Activated CD4-positive, alpha-beta T cell treated with anti-CD3 and anti-CD28 coated beads, Interleukin-2, Interleukin-4, amounts not matched to agents 100 ng/mL and 50 ng/mL, durations not matched to agents 16 hours and 8 hours (primary cell): ENCODE measurements at places on chromosomes 3 and 15.

DNA sequence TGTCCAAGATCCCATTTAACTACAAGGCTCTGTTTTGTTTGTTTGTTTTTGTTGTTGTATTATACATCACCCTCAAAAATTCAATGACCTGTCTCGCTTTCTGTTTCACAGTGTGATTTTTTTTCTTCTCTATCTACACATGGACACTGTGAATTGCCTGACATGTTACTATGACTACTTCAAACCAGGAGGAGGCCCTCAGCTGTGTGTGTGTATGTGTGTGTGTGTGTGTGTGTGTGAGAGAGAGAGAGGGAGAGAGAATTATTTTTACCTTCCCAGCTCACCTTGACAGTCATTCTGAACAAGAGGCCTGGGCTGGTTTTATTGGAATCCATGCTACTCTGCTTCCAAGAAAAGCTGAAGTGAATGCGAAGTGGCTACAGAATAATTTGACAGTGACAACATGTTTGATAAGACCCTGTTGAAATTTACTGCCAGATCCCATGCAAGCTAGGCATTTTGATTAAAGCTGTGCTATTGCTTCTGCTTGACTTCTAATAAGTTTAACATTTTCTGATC is 841.4 kb downstream of the NSUN3 start:
- no peak for DNase-seq

- no peak for DNase-seq
Observed at GRCh38 chr15:62209821-62210220, 44.7 kb upstream of the C2CD4B start.

GRCh38 chr15:75732809-75733451 is 20.3 kb upstream of the CSPG4 start:
- peak; percentile 64 for DNase-seq

GRCh38 chr3:115551016-115551415 is 72.3 kb upstream of the GAP43 start:
- no peak for DNase-seq

DNA sequence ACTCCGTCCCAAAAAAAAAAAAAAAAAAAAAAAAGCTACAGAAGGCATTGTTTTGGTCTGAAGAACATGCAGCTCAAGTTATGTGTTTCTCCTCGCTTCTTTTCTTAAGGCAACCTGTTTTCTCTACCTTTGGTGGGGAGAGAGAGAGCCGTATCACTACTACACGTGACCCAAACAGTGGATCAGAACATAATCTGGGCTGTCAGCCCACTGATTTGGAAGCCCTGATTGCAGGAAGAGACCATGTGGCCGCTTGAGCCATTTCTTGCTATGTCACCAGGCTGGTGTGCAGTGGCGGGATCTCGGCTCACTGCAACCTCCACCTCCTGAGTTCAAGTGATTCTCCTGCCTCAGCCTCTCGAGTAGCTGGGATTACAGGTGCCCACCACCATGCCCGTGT is 69.8 kb downstream of the ABTB1 start:
- DNase-seq = no peak

- DNase-seq = peak; percentile 53
Observed at GRCh38 chr3:129749692-129750091, 143.2 kb upstream of the PLXND1 start.

DNA sequence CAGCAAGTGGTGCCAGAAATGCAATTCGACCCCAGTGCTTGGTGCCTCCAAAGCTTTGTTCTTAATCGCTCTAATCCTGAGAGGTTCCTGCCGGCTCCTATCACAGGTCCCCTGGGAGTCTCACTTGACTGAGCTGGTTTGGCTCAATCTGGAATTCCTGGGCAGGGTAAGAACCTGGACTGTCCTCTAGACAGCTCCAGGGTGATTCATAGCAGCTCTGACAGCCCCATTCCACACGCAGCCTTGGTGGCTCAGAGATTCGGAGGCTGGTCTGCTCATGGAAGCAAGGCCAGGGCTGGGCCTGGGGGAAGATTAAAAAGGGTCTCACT is 37.9 kb downstream of the MYO5C start:
- no peak for DNase-seq

DNA sequence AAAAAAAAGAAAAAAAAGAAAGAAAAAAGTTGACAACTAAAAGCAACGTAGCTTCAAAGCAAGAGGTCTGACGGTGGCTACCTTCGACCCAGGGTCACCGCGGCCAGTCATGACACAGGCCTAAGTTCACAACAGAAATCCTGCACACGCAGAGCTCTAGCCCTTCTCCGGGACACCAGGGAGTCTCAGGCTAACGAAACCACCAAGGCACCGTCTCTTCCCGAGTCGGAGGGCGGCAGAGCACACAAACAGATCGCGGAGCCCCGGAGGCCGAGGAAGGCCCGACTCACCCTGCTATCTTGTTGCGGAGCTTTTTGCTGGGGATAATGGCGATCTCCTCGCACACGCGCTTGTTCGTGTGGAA is 584 bp downstream of the RPS17 start:
- DNase-seq = no peak

DNA sequence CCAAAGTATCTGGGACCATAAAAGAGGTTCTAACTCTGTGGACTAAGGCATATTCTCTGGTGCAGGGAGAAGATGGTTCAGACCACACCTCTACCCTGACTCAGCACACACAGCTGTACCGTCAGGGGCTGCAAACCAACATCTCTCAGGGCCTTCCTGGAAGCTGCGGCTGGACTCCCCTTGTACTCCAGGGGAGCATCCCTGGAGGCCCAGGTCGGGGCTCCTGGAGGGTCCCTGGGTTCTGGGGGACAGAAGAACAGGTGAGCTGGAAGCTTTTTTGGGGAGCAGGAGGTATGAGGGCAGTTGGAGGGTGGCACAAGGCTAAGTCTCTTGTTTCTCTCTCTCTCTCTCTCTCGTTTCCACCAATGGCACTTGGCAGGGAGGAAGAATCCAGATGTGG is 60.5 kb downstream of the LINGO1 start:
- DNase-seq = no peak

DNA sequence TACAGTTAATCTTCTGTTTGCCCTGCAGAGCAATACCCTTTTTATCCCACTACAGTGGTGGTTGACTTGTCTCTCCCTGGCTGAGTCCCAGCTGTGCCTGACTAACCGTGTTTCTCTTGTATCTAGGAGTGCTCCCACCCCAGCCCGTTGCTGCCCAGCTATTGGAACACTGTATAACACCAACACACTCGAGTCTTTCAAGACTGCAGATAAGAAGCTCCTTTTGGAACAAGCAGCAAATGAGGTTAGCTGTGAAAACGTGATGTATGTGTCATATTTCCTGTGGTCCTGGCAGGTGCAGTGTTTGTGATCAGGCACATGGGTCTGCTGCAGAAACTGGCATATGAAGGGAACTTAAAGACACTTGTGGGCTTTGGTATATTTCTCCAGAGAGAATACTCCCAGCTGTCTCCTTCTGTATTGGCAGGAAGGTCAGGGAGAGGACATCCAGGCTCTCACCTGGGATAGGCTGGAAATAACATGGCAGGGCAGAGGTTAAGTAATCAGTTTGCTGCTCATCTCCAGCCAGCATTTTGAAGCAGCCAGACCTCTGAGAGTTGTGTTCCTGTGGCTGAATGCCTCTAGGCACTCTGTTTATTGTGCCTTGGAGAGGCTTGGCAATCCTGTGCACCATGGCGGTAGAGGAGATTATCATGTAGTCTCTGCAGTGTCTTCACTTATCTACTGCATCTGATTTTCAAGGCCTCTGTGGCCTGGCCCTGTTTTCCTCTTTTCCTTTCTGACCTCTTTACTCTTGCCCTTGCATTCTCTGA is 34.8 kb downstream of the ATG7 start:
- DNase-seq = peak; percentile 75

- DNase-seq = no peak
Observed at GRCh38 chr3:142846779-142847577, 41.9 kb downstream of the PCOLCE2 start.
